T-helper 2 cell treated with Interferon-gamma antibody and Interleukin-4, amounts not matched to agents 5 μg/mL and 100 μg/mL, for 36 hours (primary cell): ENCODE measurements at places on chromosomes 11 and 22.

GRCh38 chr22:39216143-39216490 lies 28.7 kb downstream of the PDGFB start:
- no peaks in the 10 kb centered on the region for H3K36me3 ChIP-seq
- no peak for DNase-seq

GRCh38 chr22:26086359-26086758 lies 82.9 kb upstream of the SEZ6L start:
- no peak overlapping the region for H3K27ac ChIP-seq
- H3K4me1 ChIP-seq, result no peaks in the 10 kb centered on the region
- DNase-seq, result no peak
- no peaks in the 10 kb centered on the region for H3K27me3 ChIP-seq

- peaks cover 6% of the 10 kb centered on the region for H3K27me3 ChIP-seq
- H3K27ac ChIP-seq, result no peak overlapping the region
- no peaks in the 10 kb centered on the region for H3K4me1 ChIP-seq
- H3K4me3 ChIP-seq, result no peak overlapping the region
- DNase-seq, result no peak
- no peaks in the 10 kb centered on the region for H3K36me3 ChIP-seq
Measured at GRCh38 chr11:112852143-112852866, 108.9 kb upstream of the NCAM1 start.

GRCh38 chr22:38270091-38270992 lies 2.5 kb downstream of the TMEM184B start:
- no peak for DNase-seq
- no peak overlapping the region for H3K27ac ChIP-seq
- peaks cover 46% of the 10 kb centered on the region for H3K4me1 ChIP-seq
- H3K27me3 ChIP-seq, result peaks cover 6% of the 10 kb centered on the region
- H3K4me3 ChIP-seq, result peak overlapping the region; percentile 22

- H3K4me1 ChIP-seq, result no peaks in the 10 kb centered on the region
- DNase-seq, result no peak
- no peak overlapping the region for H3K4me3 ChIP-seq
- no peaks in the 10 kb centered on the region for H3K36me3 ChIP-seq
- H3K27ac ChIP-seq, result no peak overlapping the region
- no peaks in the 10 kb centered on the region for H3K27me3 ChIP-seq
Measured at GRCh38 chr22:19814428-19814827, 40.2 kb downstream of the GNB1L start.

DNA sequence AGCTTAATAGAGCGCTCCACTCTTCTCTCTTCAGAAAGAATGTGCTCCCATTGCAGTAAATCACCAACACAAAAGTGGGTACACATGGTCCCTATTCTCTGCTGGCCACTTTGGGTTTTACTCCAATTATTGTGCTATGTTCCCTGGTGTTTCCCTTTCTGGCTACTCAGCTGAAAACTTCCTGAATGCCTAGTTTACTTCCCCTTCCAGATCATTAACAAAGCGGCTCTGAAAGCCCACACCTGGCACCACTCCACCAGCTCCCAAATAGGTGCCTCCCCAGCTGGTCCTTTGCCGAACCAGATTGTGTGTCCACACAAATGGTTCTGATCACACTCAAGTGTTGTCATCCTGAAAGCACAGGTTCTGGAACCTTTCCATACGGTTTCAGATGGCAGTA lies 443.7 kb downstream of the NTM start:
- H3K27ac ChIP-seq, result no peak overlapping the region
- H3K36me3 ChIP-seq, result no peaks in the 10 kb centered on the region
- no peaks in the 10 kb centered on the region for H3K4me1 ChIP-seq
- no peaks in the 10 kb centered on the region for H3K27me3 ChIP-seq
- DNase-seq, result no peak

DNA sequence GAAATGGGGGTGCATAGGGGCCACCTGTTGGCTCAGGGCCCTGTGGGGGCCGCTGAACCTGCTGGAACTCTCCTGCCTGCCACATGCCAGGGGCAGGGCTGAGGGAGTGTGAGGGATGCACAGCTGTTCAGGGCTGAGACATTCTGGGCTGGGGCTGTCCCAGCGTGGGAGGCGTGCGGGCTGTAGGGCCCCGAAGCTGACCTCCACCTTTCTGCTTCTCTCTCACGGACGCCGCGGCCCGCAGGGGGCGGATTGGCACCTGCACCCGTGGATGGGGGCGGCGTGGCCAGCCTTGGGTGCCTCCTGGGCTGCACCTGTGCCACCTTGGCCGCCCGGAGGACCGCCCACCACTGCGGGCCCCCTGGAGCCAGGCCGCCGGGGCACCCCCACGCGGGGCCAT lies 4.1 kb downstream of the CCDC188 start:
- no peaks in the 10 kb centered on the region for H3K36me3 ChIP-seq
- H3K27me3 ChIP-seq, result no peaks in the 10 kb centered on the region
- H3K4me3 ChIP-seq, result no peak overlapping the region

DNA sequence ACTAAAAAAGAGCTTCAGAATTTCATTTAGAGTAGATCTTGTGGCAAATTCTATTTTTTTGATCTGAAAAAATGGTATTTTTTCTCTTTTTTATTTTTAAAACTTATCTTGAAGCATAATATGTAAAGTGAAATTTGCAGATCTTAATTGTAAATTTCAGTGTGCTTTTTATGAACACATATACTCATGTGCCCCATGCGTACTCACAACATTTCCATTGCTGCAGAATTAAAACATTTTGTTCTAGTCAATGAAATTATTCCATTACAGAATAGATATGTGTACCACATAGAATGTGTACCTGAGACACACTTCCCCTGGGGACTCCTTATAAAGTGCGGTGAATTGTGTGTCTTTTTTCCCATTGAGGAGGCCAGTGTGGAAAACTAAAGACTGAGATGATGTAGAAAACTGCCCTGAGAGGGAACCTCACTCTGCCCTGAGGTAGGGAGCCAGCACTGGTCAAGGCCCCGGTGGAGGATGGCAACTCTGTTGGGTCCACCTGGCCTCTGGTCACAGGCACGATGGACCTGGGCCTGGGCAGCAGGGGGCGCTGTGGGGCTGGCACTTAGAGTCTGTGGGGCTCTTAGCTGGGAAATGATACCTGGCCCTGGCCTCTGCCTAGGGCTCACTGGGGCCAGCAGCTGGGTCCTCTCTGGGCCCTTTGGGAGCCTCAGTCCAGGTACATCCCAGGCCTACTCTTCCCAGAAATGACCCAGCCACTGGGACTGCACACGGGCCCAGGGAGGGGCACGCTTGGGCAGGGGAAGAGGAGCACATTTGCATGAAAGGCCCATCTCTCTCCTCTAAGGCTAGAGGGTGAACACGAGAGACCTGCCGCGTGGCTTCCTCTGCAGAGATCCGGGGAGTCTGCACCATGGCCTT lies 77.9 kb upstream of the TOP3B start:
- no peaks in the 10 kb centered on the region for H3K36me3 ChIP-seq
- no peak overlapping the region for H3K4me3 ChIP-seq
- H3K27ac ChIP-seq, result no peak overlapping the region
- H3K27me3 ChIP-seq, result peaks cover 16% of the 10 kb centered on the region
- DNase-seq, result peak; percentile 43
- no peaks in the 10 kb centered on the region for H3K4me1 ChIP-seq

- no peaks in the 10 kb centered on the region for H3K27me3 ChIP-seq
- H3K4me1 ChIP-seq, result no peaks in the 10 kb centered on the region
- no peak overlapping the region for H3K27ac ChIP-seq
- H3K4me3 ChIP-seq, result no peak overlapping the region
Measured at GRCh38 chr22:32557444-32557843, 82.8 kb downstream of the FBXO7 start.

DNA sequence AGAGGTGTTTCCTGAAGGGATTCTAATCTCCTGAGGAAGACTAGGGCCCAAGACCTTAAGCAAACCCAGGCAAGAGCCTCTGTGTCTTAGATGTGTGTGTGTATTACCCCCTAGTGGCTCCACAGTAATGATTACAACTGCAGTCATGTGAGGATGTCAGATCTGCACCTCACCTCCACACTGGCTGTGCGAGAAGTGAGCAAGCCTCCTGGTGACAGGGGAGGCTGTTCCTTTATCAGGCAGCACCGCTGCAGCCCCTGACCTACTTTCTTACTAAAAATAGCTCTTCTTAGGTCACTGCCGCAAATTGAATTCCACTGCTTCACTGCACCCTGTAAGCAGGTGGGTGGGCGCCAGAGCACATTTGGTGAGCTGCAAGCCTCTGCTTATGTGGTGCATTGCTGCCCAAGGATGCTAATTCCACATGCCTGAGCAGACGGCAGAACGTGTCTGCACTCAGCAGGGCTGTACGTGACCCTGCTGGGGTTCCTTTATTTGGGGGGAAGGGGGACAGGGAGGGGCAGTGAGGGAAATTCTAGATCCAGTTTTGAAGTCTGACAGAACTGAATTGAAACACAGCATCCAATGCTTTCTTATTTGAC lies 112.4 kb downstream of the KCNC1 start:
- H3K27me3 ChIP-seq, result no peaks in the 10 kb centered on the region
- H3K4me1 ChIP-seq, result no peaks in the 10 kb centered on the region
- no peak for DNase-seq

DNA sequence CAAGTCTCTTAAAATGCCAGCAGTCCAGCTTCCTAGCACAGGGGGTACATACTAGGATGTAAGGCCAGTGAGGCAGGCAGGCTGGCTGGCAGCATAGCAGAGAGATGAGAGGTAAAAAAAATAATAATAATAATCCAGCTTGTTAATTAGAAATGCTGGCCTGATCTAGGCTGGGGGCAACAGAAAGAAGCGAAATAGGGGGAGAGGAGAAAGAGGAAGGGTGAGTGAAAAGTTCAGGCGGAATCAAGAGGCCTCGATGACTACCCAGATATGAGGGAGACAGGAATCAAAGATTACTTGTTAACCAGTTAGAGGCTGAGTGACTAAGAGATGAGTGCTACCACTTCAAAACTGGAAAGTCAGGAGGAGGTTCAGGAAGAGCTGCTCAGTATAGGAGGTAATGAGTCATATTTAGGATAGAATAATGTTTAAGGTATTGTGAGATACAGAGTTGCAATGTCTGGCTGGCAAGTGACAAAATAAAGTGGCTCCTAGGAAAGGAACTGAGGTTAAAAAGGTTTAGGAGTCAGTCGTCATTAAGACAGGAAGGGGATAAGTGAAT lies 2.8 kb downstream of the ALKBH8 start:
- H3K27me3 ChIP-seq, result no peaks in the 10 kb centered on the region
- H3K4me1 ChIP-seq, result peaks cover 37% of the 10 kb centered on the region
- no peak overlapping the region for H3K4me3 ChIP-seq
- no peak overlapping the region for H3K27ac ChIP-seq
- H3K36me3 ChIP-seq, result peaks cover 6% of the 10 kb centered on the region

DNA sequence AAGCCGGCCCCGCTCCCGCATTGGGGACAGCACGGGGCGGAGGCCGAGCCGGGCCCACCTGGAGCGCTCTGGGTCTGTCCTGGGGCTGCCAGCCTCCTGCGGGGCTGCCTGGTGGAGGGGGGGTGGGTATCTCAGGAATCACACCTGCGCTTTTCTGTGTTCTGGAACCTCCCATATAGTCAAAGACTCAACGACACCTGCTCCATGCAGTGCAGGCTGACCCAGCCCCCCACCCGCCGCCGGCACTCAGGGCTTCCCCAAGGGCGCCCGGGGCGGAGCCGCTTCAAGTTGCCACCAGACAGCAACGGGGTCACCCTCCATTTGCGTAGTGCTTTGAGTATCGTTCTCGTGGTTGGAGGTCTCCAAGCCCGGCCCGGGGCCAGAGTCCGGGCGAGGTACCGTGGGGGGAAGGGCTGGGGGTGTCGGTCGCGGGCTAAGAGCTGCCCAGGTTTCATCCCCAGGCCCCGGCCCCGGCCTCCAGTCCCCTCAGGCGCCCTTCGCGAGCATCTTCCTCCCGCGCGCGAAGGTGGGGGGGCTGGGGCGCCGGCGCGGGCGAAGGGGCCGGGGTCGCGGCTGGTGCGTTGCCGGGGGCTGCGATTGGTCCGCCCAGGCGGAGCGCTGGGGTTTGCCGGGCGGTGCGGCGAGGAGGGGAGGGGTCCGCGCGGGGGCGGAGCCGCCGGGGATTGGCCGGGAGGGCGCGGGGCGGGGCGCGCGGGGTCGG lies 6.6 kb downstream of the TSPAN4 start:
- H3K27ac ChIP-seq, result no peak overlapping the region
- no peaks in the 10 kb centered on the region for H3K36me3 ChIP-seq
- peaks cover 8% of the 10 kb centered on the region for H3K27me3 ChIP-seq
- no peak for DNase-seq
- H3K4me1 ChIP-seq, result no peaks in the 10 kb centered on the region
